ENCODE measurements at places on chromosomes 16 and 17.

- DNase-seq = no peak
These were observed 44.1 kb upstream of the CA10 start for GRCh38 chr17:52202520-52203080.

GRCh38 chr17:81483085-81483861 lies 29.3 kb downstream of the ACTG1 start:
- DNase-seq = no peak

- no peak for DNase-seq
These were observed 21.5 kb upstream of the KRT19 start for GRCh38 chr17:41549596-41550039.

DNA sequence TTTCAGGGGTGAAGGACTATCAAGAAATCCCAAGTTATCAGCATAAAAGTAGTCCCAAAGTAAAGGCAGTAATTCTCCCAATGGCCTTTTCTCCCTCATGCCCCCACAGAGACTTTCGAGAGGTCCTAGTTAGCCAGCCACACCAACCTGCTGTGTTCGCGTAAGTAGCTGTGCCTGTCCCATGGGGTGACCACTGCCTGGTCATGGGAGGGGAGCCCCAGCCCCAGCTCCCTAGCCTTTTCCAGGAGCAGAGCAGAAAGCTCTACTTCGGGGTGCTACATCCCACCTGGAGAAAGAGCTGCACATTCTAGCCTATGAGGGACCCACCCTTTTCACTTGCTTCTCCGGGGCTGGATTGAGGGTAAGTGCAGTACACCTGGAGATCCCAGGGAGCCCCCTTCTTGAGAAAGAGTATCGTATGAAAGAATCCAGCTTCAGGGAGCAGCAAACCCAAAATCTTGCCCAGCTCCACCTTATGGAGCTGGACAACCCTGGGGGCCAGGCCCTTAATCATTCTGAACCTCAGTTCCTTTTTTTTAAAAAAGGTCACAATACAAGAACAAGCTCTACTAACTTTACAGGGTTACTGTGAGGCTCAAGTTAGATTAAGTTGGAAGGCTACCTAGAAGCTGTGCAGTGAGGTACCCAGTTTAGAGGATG lies 8.6 kb upstream of the SOST start:
- no peak for DNase-seq

- DNase-seq = no peak
These were observed 48.4 kb upstream of the ACSF3 start for GRCh38 chr16:89045181-89045815.

- DNase-seq = no peak
These were observed 258.6 kb downstream of the SNX29 start for GRCh38 chr16:12235110-12235509.

DNA sequence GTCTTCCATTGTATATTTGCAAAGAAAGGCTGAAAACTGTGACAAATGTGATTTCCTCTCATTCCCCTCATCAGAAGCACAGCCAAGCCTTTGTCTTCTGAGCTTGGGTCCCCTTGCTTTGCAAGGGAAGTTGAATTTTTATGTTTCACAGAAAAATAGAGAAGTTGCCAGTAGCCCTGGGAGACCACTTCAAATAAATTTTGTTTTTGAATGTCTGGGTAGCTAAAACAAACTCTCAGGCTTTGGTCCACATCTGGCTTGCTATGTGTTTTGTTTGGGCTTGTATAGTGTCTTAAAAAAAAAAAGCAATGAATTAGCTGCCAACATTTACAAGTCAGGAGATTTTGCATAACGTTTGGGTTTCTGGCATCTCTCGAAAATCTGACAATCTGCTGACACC lies 24.1 kb downstream of the PIK3R6 start:
- no peak for DNase-seq

All from activated naive CD8-positive, alpha-beta T cell treated with anti-CD3 and anti-CD28 coated beads, Interleukin-2, amount 50 U/mL, for 16 hours (primary cell).